ENCODE measurements at places on chromosomes 5 and 9.

- DNase-seq, result no peak
Measured at GRCh38 chr9:123335193-123335985, 20.6 kb upstream of the CRB2 start.

GRCh38 chr9:40926404-40927259 is 201.8 kb downstream of the FOXD4L6 start:
- no peak for DNase-seq

DNA sequence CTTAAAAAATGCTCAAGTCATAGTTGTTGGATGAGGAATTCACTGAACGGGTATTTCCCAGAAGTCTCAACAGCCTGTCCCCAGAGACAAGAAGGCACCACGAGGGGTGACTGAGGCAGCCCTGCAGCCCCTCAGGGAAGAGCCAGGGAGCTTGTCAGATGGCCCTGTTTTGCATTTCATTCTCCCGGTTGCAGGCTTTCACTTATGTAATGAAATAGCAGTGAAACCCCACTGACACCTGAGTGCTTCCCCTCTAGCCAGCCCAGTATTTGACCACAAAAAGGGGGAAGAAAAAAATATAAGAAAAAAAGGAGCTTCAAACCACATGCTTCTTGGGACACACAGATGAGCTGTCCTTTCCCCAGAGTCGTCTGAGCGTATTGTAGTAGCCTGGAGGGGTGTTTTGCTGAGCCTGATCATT is 75.3 kb upstream of the IL12B start:
- no peak for DNase-seq

- no peak for DNase-seq
Measured at GRCh38 chr5:148913985-148914431, 87.6 kb downstream of the ADRB2 start.

DNA sequence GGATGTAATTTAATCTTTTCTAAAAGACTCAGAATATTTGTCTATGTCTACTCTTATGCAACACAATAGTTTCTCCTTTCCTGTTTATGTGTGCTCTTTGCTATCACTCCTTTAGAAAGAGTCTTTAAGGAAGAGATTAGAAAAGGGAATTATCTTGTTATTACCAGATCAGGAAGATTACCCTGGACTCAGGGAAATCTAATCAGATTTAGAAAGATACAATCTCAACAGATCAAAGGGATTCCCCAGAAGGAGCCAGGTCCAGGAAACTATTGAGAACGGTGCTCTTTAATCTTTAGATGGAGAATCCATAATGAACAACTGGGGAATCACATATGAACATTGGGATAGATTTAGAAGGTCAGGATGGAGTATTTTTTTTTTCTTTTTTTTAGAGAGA is 32.4 kb upstream of the ZFR start:
- DNase-seq, result no peak

DNA sequence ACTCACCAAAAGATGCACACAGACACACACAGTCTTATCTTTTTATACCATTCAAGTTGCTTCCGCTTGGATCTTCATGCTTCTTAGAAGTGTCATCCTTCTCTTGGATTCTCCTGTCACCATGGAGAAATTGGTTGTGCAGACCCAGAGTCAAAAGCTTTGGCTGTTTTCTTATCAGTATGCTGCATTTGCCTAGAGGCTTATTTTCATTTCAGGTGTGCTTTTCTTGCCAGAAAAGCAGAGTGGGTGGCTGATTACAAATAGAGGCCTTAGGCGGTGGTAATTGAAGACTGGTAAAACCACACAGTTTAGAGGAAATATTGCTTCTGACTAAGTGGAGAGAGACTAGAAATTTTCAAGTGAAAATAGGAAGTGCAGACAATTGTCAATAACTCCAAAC is 70.2 kb upstream of the TLE4 start:
- no peak for DNase-seq

DNA sequence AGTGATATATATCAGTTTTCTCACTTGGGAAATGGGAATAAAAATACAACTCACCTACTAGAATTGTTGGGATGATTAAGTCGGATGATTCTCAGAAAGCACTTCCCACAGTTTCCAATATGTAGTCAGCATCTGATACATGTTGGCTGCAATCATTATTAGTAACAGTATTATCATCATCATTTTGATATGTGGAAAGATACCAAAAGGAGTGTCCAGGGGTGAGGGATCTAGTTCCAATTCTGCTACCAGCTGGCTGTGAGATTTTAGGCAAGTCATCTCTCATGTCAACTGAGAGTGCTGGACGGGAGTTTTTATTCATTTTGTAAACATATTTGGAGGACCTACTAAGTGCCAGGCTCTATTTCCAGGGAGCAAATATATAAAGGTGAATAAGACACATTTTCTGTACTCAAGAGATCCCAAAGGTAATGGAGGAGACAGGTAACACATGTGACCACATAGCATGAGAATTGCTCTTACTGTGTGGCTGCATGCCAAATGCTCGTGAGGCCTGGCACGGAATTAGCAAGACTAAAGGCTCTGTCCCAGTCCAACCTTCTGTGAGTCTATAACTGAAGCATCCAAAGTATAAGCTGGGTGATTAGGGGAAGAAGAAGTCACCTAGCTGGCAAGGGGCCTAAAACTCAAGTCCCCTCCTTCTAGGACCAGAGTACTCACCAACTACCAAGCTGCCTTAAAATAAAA is 83.0 kb downstream of the GRIA1 start:
- no peak for DNase-seq

GRCh38 chr9:94625835-94626234 is 13.5 kb downstream of the FBP1 start:
- no peak for DNase-seq

DNA sequence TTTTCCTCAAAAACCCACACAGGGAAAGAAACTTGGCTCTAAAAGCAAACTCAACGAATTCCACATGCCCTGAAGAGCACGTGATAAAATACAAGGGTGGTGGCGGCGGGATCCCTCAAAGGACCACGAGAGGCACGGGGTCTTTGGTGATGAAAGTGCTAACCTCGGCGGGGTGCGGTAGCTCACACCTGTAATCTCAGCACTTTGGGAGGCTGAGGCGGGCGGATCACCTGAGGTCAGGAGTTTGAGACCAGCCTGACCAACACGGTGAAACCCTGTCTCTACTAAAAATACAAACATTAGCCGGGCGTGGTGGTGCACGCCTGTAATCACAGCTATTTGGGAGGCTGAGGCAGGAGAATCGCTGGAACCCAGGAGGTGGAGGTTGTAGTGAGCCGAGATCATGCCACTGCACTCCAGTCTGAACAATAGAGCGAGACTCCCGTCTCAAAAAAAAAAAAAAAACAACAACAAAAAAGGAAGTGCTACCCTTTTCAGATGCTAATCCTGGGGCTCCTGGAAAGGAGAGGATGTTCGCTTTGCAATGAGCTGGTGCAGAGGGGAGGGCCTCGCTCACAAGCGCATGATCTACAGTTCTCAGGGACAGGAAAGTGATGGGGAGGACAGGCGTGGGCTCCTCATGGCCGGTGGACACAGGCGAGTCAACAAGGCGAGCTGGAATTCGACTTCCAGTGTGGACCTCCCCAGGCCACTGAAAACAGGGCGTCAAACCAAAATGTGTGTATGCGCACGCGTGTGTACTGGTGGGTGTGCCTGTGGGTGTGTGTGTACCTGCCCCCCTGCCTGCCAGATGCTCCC is 54.1 kb downstream of the USP20 start:
- no peak for DNase-seq

DNA sequence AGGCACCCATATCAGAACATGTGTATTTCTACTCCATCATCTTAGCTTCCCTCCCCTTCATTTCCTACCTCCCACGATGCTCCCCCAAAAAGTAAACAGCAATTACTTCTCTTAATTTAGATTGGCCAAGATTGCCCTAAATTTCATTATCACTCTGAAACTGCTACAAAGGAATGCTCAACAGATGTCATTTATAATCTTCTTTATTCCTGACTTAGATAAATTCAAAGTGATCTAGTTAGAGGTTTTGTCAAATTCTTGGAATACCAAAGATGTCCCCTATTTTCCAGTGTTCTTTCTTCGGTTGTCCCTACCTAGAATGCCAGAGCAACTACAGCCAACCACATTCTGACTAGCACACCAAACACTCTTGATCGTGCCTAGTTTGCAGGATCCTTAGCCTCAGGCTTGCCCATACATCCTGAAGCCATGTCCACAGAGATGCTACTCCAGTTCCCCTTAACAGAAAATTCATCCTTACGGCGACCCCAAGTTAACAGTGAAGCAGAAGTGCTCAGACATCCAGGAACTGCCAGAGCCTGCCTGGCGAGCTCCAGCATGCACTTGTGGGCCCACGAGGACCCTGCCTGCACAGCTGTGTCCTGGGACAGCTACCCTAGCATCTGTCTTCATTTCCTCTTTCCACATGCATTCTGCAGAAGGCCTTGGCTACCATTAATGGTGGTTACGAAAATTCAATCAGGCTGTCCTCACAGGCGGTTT is 31.6 kb downstream of the DAP start:
- DNase-seq, result peak; percentile 61

DNA sequence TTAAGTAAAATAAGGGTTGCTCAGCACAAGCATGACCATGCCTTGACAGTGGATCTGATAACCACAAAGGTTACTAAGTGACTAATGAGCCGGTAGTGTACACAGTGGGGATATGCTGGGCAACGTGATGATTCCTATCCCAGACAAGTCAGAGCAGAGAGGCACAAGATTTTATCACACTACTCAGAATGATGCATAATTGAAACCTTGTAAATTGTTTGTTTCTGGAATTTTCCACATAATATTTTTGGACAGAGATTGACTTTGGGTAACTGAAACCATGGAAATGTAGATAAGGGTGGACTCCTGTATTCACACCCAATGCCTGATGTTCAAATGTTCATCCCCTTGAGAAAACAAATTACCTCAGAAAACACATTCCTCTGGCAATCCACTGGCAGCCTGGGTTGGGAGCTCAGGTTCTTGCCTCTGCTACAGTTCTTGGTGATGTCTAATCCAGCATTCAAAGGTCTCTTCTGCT is 16.2 kb upstream of the ERAP1 start:
- DNase-seq, result no peak

DNA sequence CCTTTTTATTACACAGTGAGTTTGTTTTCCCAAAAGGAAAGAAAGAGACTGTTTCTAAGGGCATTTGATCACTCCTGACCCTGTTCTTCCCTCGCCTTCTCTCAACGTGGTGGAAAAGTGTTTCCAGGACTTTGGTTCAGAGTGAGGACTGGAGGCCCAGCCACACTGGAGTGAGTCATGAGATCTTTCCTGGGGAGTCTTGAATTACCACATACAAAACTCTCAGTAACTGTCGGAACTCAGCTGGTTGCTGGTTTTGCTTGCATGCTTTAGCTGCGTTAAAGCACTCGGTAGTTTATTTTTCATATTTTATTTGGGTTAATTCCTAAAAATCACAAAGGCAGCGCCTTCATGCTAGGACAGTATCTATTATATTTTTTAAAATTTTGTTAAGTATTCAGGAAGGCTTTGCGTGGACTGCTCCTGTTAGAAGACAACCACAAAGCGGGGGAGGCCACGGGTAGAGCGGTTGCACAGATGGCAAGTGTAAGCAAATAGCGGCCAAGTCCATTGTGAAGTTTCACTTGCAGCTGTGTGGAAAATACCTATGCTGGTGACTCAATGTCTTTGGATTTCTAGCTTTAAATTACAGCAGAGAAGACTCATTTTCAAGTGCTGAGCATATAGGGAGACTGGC is 77.7 kb downstream of the ARSB start:
- DNase-seq, result peak; percentile 50

- DNase-seq, result no peak
Measured at GRCh38 chr5:97363577-97363976, 180.5 kb upstream of the RIOK2 start.

GRCh38 chr5:8505196-8505595 is 636.2 kb downstream of the MTRR start:
- DNase-seq, result no peak

DNA sequence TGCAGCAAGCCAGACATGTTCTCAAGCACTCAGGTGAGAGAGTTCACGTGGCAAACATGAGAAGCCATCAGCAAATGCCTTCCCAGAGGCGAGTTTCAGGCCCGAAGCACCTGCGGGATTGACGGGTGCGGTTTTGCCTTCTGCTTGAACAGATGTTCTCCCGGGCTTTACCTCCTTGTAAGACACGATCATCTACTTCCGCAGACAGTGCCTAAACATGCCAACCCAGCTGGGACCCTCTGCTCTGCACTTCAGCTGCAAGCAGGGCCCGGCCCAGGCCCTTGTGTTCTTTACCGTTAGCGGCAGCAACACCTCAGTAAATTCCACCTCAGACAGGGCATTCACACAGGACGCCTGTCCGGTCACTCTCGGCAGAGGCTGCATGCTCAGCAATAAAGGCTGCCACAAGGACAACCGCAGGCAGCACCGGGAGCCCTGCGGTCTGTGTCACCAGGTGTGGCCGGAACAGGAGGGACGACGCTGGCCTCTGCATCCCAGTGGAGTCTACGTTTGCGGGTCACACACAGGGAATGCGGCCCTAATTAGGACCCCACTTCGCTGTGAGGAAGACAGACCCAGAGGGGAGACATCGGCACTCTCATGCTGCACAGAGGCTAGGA is 139.6 kb downstream of the ROR2 start:
- DNase-seq, result no peak

DNA sequence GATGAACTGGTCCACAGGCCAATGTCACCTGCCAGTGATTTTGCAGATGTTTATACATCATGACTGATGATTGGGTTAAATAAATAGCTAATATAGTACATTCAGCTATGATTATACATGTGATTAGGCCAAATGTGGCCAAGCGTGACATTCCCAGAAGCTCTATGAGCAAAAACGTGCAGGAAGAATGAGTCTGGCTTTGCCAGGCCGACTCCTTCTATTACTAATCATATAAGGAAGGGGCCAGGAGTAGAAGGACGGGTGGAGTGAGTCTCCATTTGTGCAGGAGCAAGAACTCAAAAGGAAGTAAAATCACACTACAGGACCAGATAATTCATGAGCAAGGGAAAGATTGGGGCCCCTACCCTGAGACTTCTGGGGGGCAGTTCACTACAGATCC is 178.2 kb downstream of the ROR2 start:
- no peak for DNase-seq

DNA sequence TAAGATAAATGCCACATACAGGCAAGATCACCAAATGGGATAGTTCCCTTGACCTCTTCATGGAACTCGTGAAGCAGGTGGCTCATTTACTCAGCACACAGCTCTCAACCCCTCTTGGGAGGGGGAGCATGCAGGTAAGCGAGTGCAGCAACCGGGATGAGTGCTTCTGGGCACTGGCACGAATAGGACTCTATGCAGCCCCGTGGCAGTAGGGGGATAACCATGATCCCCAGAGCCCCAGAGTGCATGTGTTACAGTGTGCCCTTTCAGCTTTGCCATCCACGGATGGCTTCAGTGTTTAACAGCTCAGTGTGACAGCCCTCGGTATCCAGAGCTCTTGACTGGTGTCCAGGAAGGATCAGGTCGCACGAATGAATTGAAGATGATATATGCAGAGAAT is 1187.1 kb downstream of the CDH9 start:
- DNase-seq, result no peak

DNA sequence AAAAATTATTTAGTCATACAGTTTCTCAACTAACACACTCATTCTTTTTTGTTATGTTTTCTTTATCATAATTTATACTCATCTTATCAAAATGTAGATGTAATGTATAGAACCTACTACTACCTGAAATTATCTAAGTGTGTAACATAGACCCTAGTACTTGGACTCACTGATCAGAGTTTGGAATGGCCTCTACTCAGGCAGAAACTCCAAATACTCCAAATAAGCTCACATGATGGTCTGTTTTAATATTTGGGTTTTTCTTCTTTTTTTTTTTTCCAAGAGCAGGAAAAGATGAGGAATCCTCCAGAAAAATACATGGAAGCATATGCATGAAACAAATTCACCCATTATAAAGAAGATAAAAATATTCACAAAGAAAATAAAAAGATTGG is 126.3 kb downstream of the PDE4D start:
- DNase-seq, result no peak

GRCh38 chr5:166293892-166294291 is 1997.6 kb upstream of the WWC1 start:
- DNase-seq, result no peak

Data from Right ventricle myocardium superior (tissue), 1 donor.